CD4-positive, alpha-beta T cell treated with Interleukin-10 for 1 hour (primary cell): ENCODE measurements at places on chromosomes 4 and X.
A peak's percentile ranks its signal among the peaks of the same experiment; 100 is the strongest.

DNA sequence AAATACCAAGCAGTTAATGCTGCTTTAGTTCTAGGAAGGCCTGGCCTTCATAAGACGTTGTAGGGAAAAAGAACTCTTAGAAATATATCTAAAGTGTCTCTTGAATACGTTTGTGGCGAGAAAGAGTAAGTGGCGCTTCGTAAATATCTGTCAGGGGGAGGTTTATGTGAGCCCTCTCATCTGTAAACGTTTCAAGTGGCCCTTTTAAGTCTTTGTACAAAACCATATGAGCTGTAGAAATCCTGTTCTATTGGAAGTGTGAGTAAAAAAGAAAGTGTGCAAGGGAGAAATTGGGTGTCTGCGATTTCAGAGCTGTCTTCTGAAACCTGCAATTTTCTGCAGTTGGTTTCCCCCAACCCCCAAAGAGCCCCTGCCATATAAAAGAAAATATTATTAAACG lies 8.6 kb upstream of the INTU start:
- DNase-seq: no peak

DNA sequence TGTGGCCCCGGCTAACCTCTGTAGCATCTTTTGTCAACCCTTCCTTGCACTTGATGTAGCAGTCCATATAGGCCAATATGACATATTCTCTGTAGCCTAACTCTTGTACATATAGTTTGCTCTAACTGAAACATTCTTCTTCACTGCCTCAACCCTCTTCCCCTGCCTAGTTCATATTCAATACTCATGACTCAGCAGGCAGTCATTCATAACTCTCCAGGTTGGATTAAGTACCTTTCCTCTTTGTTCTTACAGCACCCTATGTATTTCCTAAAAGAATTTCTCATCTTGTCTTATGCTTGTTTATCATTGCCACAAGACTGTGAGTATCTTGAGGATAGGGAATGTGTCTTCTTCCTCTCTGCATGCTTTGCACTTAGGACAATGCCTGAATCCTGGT lies 76.9 kb downstream of the TMLHE start:
- no peak for DNase-seq

DNA sequence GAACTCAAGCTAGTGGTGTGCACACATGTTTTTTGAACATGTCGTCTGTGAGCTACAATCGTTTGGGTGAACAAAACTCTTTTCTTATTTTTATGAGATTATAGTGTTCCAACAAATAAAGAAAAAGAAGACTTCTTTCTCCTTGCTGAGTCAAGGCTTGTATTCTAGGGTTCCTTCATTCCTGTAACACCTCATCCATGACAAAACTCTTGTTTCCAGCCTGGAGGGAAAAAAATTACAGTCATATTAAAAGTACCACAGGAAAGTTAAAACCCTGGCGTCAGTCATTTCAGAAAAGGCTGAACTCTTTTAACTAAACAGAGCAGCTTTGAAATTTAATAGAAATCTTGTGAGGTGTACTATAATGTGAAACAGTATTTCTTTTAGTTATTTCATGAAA lies 79.2 kb upstream of the BOD1L1 start:
- no peak for DNase-seq

GRCh38 chr4:139978692-139979091 lies 175.3 kb downstream of the MAML3 start:
- DNase-seq: peak; percentile 4

- peak; percentile 44 for DNase-seq
Measured at GRCh38 chr4:153112041-153112441, 92.2 kb upstream of the TRIM2 start.

- no peak for DNase-seq
Measured at GRCh38 chrX:132266583-132267355, 47.5 kb upstream of the RAP2C start.

GRCh38 chrX:133537142-133537541 lies 121.9 kb upstream of the GPC4 start:
- no peak for DNase-seq

GRCh38 chr4:118273642-118274041 lies 79.2 kb downstream of the PRSS12 start:
- DNase-seq: no peak
